Hair follicular keratinocyte (primary cell): ENCODE measurements at places on chromosomes 2 and 18. TPM values are rescaled to one million over a fixed set of nuclear protein-coding genes. Genes with fewer than 3 reads are reported as not detected.

Gene TXNDC9
- total RNA-seq = 63.2 and 66.8 TPM in 2 replicates

Gene SKOR2
- total RNA-seq = not detected in 2 replicates

Gene EMX1
- total RNA-seq = 0.16 TPM in 1 of 2 replicates, not detected in the other

Gene INHBB
- total RNA-seq = not detected in 2 replicates

Gene PGAP1
- total RNA-seq = 3.4 and 7.6 TPM in 2 replicates

Gene MAPK4
- total RNA-seq = not detected in 2 replicates

Gene FAP
- 8.5 and 20.7 TPM in 2 replicates for total RNA-seq

Gene SESTD1
- 7.3 and 15.3 TPM in 2 replicates for total RNA-seq

Gene SANBR
- total RNA-seq = 5.2 and 6.6 TPM in 2 replicates

Gene PUS10
- total RNA-seq = 1.8 and 2.3 TPM in 2 replicates

Gene CHRNG
- total RNA-seq = not detected in 2 replicates

Gene IL37
- not detected in 2 replicates for total RNA-seq

Gene GTF3C2
- 34.4 and 42.2 TPM in 2 replicates for total RNA-seq

Gene CTLA4
- total RNA-seq = not detected in 2 replicates

Gene ATP5F1A
- total RNA-seq = 552 and 703 TPM in 2 replicates

Gene PLEKHM3
- 2.8 and 7.7 TPM in 2 replicates for total RNA-seq

Gene TCF7L1
- total RNA-seq = 1.4 and 2.0 TPM in 2 replicates

Gene ACVR1
- total RNA-seq = 10.0 and 17.3 TPM in 2 replicates

Gene NEB
- total RNA-seq = under 0.01 TPM in 1 of 2 replicates, not detected in the other

Gene ARHGAP15
- not detected in 2 replicates for total RNA-seq

Gene GRB14
- total RNA-seq = 8.9 and 15.4 TPM in 2 replicates
